ENCODE measurements at places on chromosomes 5 and 9. TPM values are rescaled to one million over a fixed set of nuclear protein-coding genes. Genes with fewer than 3 reads are reported as not detected.
A peak's percentile ranks its signal among the peaks of the same experiment; 100 is the strongest.

DNA sequence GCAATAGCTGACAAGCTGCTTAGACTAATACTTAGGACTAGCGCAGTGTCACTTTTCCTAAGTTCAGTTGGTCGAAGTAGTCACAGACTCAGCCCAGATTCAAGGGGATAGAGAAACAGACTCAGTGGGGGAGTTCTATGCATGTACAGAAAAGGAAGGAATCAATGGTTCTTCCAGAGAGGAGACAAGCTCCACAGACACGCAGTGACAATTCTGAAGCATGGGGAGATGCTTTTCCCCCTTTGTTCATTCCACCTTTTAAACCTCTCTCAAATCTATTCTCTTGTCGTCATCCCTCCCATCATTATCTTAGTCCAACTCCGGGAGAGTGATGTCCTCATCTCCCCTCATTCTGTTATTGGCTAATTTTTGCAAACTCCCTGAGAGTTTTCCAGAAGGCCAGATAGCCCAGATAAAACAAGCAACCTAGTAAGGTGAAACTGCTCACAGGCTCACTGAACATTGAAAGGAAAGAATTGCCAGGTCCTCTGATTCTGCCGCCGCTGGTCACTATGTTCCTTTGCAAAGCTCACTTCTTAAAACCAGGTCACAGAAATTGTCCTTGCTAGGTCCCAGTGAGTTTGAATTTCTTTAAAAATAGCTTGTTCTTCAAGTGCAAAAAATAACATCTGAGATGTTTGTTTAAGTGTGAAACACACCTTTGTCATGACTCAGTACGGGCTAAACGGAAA, 13.4 kb upstream of the STRBP start:
- DNase-seq, result no peak
- H3K27me3 ChIP-seq, result no peaks in the 10 kb centered on the region
- no peak overlapping the region for H3K4me3 ChIP-seq
- H3K27ac ChIP-seq, result no peak overlapping the region

- no peak for DNase-seq
- no peaks in the 10 kb centered on the region for H3K4me1 ChIP-seq
- H3K4me3 ChIP-seq, result no peak overlapping the region
- H3K36me3 ChIP-seq, result no peaks in the 10 kb centered on the region
- H3K27ac ChIP-seq, result no peak overlapping the region
These were observed 21.5 kb downstream of the IL6ST start for GRCh38 chr5:55973296-55973695.

DNA sequence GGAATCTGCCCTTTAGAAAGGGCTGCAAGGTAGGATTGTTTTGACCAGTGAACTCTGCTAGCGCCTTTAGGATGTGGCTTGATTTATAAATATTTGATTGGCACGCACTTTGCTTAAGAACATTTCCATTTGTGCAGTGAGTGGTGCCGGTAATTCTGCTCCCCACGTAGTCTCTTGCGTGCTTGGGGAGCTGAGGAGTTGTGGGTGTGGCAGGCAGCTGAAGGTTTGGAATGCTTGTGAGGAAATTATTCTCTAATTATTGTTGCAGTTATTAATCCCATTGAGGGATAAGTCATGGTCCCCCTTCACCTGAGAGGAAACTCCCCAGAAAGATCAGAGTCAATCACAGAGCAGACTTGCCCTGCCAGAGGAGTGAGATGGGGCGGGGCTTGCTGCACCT, 76.7 kb downstream of the FGF1 start:
- no peaks in the 10 kb centered on the region for H3K36me3 ChIP-seq
- H3K4me3 ChIP-seq, result no peak overlapping the region
- DNase-seq, result no peak
- H3K27me3 ChIP-seq, result no peaks in the 10 kb centered on the region

DNA sequence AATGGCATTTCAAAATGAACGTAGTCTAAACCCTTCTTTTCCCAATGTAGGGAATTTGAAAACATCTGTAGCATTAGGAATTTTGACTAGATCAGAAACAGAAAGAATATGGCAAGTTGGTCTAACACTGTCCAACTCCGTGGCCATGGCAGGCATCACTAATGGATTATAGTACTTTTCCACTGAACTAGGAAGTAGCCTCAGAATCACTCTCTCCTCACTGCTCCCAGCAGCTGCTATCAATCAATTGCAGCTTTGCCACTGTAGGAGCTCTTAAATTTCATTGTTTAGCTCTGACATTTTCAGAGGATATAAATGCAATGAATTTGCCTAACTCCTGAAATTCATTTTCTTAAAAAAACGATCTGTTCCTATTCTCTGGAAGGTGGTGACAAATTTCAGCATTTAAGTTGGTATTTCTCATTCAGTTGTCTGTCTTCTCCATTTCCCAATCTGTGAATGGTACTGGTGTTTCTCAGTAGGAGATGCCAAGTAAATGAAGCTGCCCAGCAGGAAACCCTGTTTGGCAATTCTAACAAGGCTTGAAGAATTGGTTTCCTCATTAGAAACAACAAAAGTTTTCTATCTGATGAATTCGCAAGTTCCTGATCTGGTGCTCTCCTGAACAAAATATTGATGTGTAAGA, 64.7 kb downstream of the TLR4 start:
- DNase-seq, result peak; percentile 22
- H3K4me1 ChIP-seq, result no peaks in the 10 kb centered on the region
- H3K4me3 ChIP-seq, result no peak overlapping the region
- H3K27me3 ChIP-seq, result no peaks in the 10 kb centered on the region

DNA sequence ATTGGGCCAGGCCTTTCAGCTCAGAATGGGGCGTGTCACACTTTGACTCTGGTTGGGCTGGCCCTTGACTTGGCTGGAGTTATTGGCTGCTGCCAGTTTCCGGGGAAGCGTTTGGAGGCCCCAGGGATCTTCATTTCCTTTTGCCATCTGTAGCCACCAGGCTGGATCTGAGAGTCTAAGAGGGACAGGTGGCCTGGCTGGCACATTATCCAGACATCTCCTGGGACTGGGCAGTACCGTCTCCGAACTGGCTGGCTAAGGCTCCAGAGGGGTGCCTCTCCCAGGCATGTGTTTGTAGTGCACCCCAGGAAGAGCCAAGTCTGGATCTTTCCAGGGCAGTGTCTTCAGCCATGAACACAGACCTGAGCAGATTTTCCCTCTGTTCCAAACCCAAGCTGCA, 9.7 kb upstream of the JADE2 start:
- no peak for DNase-seq
- H3K27ac ChIP-seq, result no peak overlapping the region
- H3K27me3 ChIP-seq, result no peaks in the 10 kb centered on the region
- H3K4me1 ChIP-seq, result peaks cover 17% of the 10 kb centered on the region

DNA sequence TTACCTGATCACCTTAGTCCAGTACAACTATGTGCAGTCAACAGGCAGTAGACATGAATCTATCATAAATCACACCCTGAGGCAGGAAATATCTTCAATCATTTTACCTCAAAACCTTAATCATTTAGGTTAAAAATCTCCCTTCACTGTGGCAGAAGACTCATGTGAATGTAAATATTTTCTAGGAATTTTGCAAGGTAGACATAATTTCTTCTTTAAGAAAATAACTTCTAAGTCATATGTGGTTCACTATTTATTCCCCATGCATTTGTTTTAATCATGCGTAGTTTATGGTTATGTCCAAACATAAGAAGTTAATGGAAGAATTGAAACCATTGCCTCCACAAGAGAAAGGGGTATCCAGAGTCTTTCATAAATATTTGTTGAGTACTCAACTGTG, 97.0 kb downstream of the HMHB1 start:
- no peak overlapping the region for H3K4me3 ChIP-seq
- no peak for DNase-seq
- H3K36me3 ChIP-seq, result no peaks in the 10 kb centered on the region
- H3K27me3 ChIP-seq, result no peaks in the 10 kb centered on the region
- no peak overlapping the region for H3K27ac ChIP-seq
- H3K4me1 ChIP-seq, result no peaks in the 10 kb centered on the region

DNA sequence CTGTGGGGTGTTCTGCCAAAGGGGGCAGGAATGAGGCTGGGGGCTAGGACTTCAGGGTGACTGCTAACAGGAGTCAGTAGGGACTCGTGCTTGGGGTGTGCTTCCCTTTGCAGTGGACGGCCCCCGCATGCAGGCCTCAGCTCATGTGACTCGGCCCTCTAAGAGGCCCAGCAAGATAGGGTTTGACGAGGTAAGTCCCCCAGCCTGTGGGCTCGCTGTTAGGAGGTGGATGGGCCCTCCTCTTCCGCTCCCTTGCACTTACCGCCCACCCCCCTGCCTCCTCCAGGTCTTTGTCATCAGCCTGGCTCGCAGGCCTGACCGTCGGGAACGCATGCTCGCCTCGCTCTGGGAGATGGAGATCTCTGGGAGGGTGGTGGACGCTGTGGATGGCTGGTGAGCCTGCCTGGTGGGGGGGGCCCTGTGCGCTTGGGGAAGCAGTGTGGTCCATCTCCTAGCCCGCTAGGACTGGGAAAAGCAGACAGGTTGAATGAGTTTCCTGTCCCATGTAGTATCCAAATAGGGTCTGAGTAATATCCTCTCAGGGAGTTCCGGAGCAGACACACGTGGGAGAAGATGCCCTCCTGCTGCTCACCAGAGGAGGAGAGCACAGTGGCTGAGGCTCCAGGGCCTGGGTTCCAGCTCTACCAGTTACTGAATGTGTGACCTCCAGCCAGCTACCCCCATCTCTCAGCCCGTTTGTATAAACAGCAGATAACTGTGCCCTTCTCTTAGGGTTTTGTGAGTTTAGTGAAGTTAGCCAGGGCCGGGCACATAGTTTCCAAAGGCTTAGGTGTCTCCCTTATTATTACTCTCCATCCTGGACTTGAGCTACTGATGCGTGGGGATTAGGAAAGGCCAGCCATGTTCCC, 8.2 kb downstream of the CERCAM start:
- H3K27ac ChIP-seq, result 0 out of 2 replicates have a peak overlapping the region, but pooled peaks have one; percentile 19
- 0 out of 2 replicates have a peak, but pooled peaks cover 6% of the 10 kb centered on the region for H3K4me1 ChIP-seq
- DNase-seq, result no peak
- H3K4me3 ChIP-seq, result no peak overlapping the region
- H3K36me3 ChIP-seq, result no peaks in the 10 kb centered on the region

GRCh38 chr5:172637110-172637580, 3.9 kb upstream of the NEURL1B start:
- H3K27me3 ChIP-seq, result peaks cover 19% of the 10 kb centered on the region
- H3K36me3 ChIP-seq, result no peaks in the 10 kb centered on the region
- H3K4me1 ChIP-seq, result peaks cover 23% of the 10 kb centered on the region
- DNase-seq, result no peak
- no peak overlapping the region for H3K4me3 ChIP-seq

GRCh38 chr5:140480310-140481014, 67.0 kb upstream of the EIF4EBP3 start:
- no peaks in the 10 kb centered on the region for H3K27me3 ChIP-seq
- H3K4me1 ChIP-seq, result no peaks in the 10 kb centered on the region
- H3K36me3 ChIP-seq, result peaks cover 13% of the 10 kb centered on the region
- no peak for DNase-seq
- peak overlapping the region; percentile 41 for H3K27ac ChIP-seq

GRCh38 chr9:127947841-127948710, 10.4 kb upstream of the DPM2 start:
- no peaks in the 10 kb centered on the region for H3K36me3 ChIP-seq
- H3K4me3 ChIP-seq, result no peak overlapping the region
- peaks cover 8% of the 10 kb centered on the region for H3K4me1 ChIP-seq
- H3K27me3 ChIP-seq, result no peaks in the 10 kb centered on the region
- no peak for DNase-seq

DNA sequence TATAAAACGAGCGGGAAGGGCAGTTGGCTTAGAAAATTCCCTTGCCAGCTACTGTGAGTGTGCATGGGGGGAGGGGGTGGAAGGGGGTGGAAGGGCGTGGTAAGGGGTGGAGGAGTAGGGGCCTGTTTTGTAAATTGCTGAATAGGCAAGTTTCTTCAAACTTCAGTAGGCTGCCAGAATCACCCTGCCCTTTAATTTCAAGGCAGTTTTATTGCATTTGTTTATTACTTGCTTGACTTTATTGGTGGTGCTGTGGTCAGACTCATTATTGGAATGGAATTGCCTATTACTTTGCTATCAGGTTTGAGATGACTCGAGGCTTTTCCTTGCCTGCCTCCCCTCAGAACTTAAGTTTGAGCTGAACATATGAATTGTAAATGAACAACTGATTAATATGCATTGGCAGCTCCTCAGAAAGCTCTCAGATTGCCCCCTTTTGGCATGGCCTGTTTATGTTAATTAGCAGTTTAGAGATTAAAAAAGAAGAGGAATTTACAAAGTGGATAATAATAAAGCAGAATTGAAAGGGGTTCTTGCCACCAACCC, 76.0 kb downstream of the SEMA6A start:
- peaks cover 51% of the 10 kb centered on the region for H3K4me1 ChIP-seq
- 0 out of 2 replicates have a peak overlapping the region, but pooled peaks have one; percentile 7 for H3K4me3 ChIP-seq
- peaks cover 78% of the 10 kb centered on the region for H3K36me3 ChIP-seq
- H3K27ac ChIP-seq, result 0 out of 2 replicates have a peak overlapping the region, but pooled peaks have one; percentile 2
- no peaks in the 10 kb centered on the region for H3K27me3 ChIP-seq

- H3K36me3 ChIP-seq, result no peaks in the 10 kb centered on the region
- H3K4me3 ChIP-seq, result no peak overlapping the region
- H3K4me1 ChIP-seq, result no peaks in the 10 kb centered on the region
- H3K27me3 ChIP-seq, result no peaks in the 10 kb centered on the region
These were observed 626.6 kb upstream of the SGCD start for GRCh38 chr5:155700333-155700732.

DNA sequence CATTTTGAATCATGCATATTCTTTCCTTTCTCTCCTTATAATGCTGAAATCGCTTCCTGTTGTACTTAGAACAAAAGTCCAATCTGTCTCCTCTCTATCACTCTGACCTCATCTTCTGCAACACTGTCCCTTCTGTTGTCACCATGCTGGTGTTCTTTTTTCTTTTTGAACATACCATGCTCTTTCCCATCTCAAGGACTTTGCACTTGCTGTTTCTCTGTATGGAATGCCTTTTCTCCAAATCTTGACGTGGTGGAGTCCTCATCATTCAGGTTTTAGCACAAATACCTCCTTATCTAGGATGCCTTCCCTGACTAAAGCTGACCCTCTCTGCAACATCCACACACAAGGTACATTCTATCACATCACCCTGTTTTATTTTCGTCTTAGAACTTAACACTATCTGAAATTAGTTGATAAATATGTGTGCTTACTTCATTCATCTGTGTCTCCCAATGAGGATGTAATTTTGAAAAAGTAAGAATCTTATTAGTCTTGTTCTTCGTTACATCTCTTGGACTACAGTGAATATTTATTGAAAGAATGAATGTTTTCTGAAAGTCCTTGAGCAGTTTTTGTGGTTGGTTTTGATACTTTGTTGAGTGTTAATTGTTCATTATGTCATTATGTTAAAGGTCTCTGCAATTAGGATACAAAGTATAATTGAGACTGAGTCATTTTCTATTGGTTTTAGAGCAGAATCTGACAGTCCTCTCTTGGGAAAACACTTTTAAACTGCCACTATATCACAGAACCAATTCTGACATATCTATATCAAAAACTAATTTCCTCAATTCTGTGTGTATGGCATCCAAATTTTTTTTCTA, 145.3 kb upstream of the RASA1 start:
- no peak overlapping the region for H3K27ac ChIP-seq
- no peak for DNase-seq
- H3K27me3 ChIP-seq, result no peaks in the 10 kb centered on the region

TRMO gene
- total RNA-seq, result 9.7 TPM

PELO gene
- 15.2 TPM for total RNA-seq

AIF1L gene
- 87.8 TPM for total RNA-seq

PCDHGA12 gene
- total RNA-seq, result 3.5 TPM

TTC16 gene
- not detected for total RNA-seq

All from GM23338 (cell line).